ENCODE measurements at places on chromosomes 6 and 20. TPM values are rescaled to one million over a fixed set of nuclear protein-coding genes. Genes with fewer than 3 reads are reported as not detected.

DNA sequence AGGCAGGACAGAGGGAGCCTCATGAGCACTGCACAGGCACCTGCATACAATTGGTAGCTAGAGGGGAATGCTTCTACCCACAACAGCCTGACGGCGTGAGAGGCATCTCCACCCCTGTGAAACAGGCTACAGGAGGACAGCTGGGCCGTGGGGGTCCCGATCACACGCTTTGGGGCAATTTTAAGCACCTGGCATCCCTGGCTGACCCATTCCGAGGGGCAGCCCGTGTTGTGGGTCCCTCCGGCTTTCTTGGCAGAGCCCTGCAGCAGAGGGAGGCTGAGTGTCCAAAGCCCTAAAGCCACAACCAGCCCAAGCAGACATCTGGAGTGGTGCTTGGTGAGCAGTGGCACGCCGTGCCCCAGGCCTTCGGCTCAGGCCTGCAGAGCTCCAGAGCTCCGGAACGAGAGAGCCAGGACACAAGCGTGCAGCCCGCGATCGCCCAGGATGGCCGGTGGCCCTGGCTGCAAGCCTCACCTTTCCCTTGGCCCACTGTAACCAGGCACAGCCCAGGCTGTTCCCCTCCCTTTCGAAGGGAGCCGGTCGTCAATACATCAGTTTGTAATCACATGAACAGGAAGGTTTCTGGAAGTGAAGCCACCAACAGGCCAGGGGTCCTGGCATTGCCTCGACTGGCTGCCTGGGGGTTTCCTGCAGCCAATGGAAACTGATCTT lies 81.4 kb downstream of the DLL1 start:
- H3K4me3 ChIP-seq = no peak overlapping the region
- no peaks in the 10 kb centered on the region for H3K27me3 ChIP-seq
- no peaks in the 10 kb centered on the region for H3K36me3 ChIP-seq
- DNase-seq = peak; percentile 13

GRCh38 chr6:79713701-79714322 lies 82.7 kb downstream of the SH3BGRL2 start:
- no peaks in the 10 kb centered on the region for H3K27me3 ChIP-seq
- H3K4me1 ChIP-seq = no peaks in the 10 kb centered on the region

The RNF144B gene
- total RNA-seq = 4.2 TPM

DNA sequence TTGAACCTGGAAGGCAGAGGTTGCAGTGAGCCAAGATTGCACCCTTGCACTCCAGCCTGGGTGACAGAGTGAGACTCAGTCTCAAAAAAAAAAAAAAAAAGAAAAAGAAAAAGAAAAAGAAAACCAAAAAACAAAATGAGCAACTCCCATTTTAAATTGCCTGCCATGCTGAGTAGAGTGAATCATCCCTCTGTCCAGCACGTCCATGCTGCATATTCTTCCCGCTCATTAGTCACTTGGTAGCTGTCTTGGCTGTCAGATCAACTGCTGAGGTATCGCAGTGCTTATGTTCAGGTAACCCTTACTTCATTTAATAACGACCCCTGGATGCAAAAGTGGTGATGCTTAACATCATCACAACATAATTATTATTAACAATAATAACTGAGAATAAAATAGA lies 72.6 kb upstream of the RNF24 start:
- no peaks in the 10 kb centered on the region for H3K27me3 ChIP-seq
- no peak overlapping the region for H3K4me3 ChIP-seq
- no peak for DNase-seq
- H3K36me3 ChIP-seq = no peaks in the 10 kb centered on the region

The ATP9A gene
- 40.2 TPM for total RNA-seq

DNA sequence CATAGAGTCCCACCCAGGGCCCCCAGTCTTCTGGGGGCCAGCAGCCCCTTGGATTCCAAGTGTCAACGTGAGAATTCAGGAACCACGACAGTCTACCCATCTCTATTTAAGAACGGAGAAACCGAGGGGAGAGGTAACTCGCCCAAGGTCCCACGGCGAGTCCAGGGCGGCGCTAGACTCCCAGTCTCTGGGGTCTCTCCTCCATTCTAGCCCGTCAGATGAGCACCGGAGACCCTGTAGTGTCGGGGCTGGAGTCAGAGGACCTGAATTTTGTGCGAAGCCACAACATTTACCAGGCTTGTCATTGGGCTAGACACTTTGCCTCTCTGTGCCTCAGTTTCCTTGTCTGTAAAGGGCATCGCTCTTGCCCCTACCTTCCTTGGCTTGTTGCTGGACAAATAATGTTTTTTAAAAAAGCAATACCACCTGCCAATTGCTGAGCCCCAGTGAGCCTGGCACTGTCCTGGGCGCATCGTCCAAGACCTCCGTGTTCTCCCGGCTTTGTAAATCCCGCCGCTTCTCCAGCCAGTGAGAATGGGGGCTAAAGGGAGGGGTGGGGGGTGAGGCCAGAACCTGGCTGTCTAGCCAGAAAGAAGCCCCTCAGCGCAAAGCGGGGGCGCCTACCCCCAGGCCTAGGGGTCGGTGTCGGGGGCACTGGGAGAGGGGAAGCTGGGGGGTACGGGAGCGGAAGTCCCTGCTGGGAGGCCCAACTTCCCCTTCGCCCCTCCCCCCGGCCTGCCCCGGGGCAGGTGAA lies 91.7 kb downstream of the NCR2 start:
- H3K27ac ChIP-seq = peak overlapping the region; percentile 50
- no peaks in the 10 kb centered on the region for H3K36me3 ChIP-seq
- peaks cover 8% of the 10 kb centered on the region for H3K4me1 ChIP-seq
- peak overlapping the region; percentile 45 for H3K4me3 ChIP-seq

GRCh38 chr6:166958926-166959861 lies 2.8 kb upstream of the RNASET2 start:
- DNase-seq = peak; percentile 61
- H3K36me3 ChIP-seq = no peaks in the 10 kb centered on the region
- peak overlapping the region; percentile 67 for H3K27ac ChIP-seq
- no peak overlapping the region for H3K4me3 ChIP-seq
- H3K27me3 ChIP-seq = no peaks in the 10 kb centered on the region

DNA sequence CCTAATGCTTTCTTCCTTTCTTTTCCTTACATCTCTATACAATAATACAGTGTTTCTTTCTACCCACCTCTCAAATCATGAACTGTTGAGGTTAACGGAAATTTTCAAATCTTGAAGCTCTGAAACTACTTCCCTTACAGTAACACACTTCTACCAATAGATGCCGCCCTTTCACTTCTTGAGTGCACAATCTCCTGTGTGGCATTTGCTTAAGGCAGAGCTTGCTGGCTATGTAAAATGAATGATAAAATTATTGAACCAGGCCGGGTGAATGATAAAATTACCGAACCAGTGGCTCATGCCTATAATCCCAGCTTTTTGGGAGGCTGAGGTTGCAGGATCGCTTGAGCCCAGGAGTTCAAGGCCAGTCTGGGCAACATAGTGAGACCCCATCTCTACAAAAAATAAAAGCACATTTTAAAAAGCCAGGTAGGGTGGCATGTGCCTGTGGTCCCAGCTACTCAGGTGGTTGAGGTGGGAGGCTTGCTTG lies 56.8 kb downstream of the KCNS1 start:
- no peaks in the 10 kb centered on the region for H3K4me1 ChIP-seq
- no peaks in the 10 kb centered on the region for H3K36me3 ChIP-seq
- no peaks in the 10 kb centered on the region for H3K27me3 ChIP-seq

DNA sequence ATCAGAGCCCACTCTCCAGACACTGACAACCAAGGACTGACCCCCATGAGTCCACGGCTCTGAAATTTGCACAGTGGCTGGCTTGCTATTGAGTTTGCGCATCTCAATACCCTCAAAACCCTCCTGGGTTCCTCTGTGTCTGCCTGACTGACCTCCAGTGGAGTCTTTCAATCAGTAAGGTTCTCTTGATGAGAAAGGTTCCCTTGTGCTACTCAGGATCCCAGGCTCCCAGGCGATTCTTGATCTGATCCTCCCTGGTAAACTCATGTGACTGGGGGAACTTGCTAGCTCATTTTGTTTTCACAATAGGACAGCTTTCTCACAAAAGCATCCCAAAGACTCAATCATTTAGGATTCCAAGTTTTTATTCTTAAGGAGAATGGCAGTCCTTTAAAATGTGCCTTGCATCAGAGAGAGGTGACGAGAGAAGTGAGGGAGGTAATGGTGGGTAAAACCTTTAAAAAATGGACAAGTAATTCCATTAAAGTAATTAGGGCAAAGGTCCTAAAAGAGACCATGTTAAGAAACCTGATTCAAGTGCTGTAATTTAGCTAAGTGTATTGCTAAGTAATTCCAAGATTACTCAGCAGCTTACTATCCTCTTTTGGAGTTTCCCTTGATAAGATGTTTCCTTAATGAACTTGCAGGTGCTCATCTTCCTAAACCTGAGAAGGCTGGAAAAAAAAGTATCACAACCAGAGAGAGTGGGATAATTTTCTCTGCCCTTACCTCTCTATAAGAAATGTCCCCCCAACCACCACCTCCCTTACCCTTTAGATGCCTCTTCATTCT lies 304.7 kb upstream of the SGK1 start:
- H3K4me3 ChIP-seq = no peak overlapping the region
- H3K4me1 ChIP-seq = no peaks in the 10 kb centered on the region
- DNase-seq = no peak
- H3K27ac ChIP-seq = no peak overlapping the region

The COQ3 gene
- 8.5 TPM for total RNA-seq

The PHACTR3 gene
- 0.44 TPM for total RNA-seq

The ATAT1 gene
- 11.5 TPM for total RNA-seq

- H3K27me3 ChIP-seq = no peaks in the 10 kb centered on the region
- H3K27ac ChIP-seq = no peak overlapping the region
- no peaks in the 10 kb centered on the region for H3K4me1 ChIP-seq
- no peak overlapping the region for H3K4me3 ChIP-seq
- DNase-seq = no peak
- H3K36me3 ChIP-seq = no peaks in the 10 kb centered on the region
Observed at GRCh38 chr6:91185072-91185471, 598.2 kb upstream of the MAP3K7 start.

GRCh38 chr20:61704661-61705060 lies 361.0 kb downstream of the TAF4 start:
- H3K36me3 ChIP-seq = no peaks in the 10 kb centered on the region
- no peak for DNase-seq
- no peaks in the 10 kb centered on the region for H3K4me1 ChIP-seq
- no peak overlapping the region for H3K27ac ChIP-seq
- H3K4me3 ChIP-seq = no peak overlapping the region

DNA sequence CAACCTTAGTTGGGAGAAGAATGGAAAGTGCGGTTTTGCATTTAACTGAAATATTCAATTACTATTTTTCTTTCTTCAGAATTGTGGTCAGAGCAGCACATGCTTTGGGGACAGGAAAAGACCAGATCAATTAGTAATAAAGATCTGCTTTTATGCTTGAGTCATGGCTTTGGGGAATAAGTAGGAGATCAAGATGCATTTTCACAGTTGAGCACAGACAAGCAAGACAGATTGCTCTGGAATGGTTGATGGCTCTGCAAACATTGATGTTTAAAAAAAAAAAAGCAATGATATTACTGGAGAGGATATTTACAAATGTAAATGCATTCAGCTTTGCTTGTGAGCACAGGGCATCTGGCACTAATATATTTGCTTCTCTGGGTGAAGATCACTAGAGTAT lies 224.4 kb upstream of the SASH1 start:
- no peak for DNase-seq
- no peaks in the 10 kb centered on the region for H3K27me3 ChIP-seq
- no peaks in the 10 kb centered on the region for H3K36me3 ChIP-seq
- no peaks in the 10 kb centered on the region for H3K4me1 ChIP-seq
- no peak overlapping the region for H3K27ac ChIP-seq
- H3K4me3 ChIP-seq = no peak overlapping the region

The FOXA2 gene
- 29.1 TPM for total RNA-seq

GRCh38 chr20:45945678-45946148 lies 11.2 kb downstream of the PCIF1 start:
- no peak overlapping the region for H3K4me3 ChIP-seq
- H3K36me3 ChIP-seq = peaks cover 19% of the 10 kb centered on the region
- no peaks in the 10 kb centered on the region for H3K27me3 ChIP-seq
- no peak overlapping the region for H3K27ac ChIP-seq

DNA sequence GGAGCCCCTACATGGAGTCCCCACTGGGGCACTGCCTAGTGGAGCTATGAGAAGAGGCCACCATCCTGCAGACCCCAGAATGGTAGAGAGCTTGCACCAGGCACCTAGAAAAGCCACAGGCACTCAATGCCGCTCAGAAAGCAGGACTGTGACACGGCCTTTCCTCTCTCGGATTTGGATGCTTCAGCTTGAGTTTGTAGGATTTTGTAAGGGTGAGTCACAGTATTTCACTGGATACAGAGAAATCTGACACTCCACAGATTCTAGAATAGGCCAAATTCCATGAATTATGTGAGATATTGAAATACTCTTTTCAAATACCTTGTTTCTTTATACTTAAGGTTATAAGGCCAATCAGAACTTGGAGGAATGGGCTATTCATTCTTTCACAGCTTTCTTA lies 424.5 kb downstream of the HTR1B start:
- H3K4me1 ChIP-seq = no peaks in the 10 kb centered on the region
- H3K4me3 ChIP-seq = no peak overlapping the region
- no peak for DNase-seq
- no peaks in the 10 kb centered on the region for H3K27me3 ChIP-seq
- no peak overlapping the region for H3K27ac ChIP-seq

DNA sequence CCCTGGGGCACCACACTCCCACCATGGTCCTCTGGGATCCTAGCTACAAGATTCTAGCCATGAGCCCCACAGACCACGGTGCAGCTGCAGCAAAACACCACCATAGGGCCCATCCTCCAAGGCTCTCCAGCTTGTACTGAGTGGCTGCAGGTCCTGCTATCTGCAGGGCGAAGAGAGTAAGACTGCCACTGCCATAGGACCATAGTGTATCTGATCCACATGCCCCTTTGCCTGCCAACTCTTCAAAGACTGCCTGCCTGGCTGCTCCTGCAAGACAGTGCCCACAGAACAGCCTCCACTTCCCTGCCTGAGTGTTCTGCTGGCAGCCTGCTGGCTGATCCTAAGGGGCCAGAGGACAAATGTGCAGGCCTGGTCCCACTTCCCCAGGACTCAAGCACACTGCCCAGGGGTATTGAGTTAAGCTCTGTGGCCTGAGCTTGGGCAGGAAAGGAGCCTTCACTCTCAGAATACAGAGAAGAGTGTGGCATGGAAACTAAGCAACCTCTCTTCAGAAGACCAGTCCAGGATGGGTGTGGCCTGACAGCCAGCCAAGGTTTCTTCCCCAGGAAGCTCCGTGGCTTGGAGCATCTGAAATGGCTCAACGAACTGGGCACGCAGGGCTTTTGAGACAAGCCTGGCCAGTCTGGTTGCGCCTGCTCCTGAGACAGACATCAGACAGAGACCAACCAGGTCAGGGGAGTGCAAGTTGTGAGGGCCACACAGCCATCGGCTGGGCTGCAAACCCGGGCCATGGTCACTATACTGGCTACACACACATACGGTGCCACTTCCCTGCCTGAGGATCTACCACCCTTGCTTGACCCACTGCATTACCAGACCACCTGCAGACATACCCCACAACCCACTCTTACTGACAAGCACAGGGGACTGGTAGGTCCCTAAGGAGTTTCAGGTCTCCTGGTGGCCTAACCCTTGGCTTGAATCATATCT lies 54.5 kb downstream of the RNGTT start:
- H3K4me1 ChIP-seq = no peaks in the 10 kb centered on the region
- no peaks in the 10 kb centered on the region for H3K36me3 ChIP-seq
- DNase-seq = no peak
- no peak overlapping the region for H3K27ac ChIP-seq
- H3K27me3 ChIP-seq = no peaks in the 10 kb centered on the region

GRCh38 chr20:36959242-36959641 lies 7.7 kb upstream of the SAMHD1 start:
- no peaks in the 10 kb centered on the region for H3K27me3 ChIP-seq
- no peaks in the 10 kb centered on the region for H3K36me3 ChIP-seq
- DNase-seq = no peak
- H3K27ac ChIP-seq = no peak overlapping the region
- no peak overlapping the region for H3K4me3 ChIP-seq
- H3K4me1 ChIP-seq = no peaks in the 10 kb centered on the region

- H3K4me3 ChIP-seq = no peak overlapping the region
- H3K27me3 ChIP-seq = no peaks in the 10 kb centered on the region
- DNase-seq = no peak
- peaks cover 9% of the 10 kb centered on the region for H3K36me3 ChIP-seq
- no peaks in the 10 kb centered on the region for H3K4me1 ChIP-seq
Observed at GRCh38 chr6:4896401-4896800, 107.4 kb downstream of the RPP40 start.

The HLA-DQA1 gene
- 13.5 TPM for total RNA-seq
